ENCODE measurements at places on chromosomes 1 and 21.

DNA sequence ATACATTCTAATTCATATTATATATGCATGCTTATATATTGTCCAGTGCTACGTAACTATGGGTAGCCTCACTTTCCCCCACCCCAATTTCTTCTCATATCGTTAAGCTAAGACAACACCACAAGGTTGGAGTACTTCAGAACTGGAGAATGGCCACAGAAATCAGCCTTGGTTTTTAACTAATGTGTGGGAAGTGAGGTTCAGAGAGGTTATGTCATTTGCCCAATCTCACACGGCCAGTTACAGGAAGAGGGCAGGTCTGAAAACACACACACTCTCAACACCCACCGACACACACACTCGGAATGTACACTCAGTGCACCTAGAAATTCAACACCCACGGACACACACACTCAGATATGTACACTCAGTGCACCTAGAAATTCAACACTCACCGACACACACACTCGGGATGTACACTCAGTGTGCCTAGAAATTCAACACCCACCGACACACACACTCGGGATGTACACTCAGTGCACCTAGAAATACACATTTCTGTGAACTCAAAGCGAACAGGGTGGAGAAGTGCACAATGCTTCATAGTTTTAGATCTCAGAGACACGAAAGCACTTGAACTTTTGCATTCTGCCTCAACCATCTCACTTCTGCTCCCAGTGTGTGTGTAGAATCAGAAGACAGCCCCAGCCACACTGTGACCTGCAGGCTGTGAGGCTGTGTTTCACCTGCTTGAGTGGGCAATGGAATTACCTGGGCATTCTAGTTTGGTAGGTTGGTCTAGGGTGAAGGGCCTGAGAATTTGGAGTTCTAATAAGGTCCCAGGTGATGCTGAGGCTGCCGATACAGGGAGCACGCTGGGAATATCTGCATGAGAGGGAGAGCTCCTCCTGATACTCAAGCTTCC lies 170.4 kb downstream of the CLIC6 start:
- no peak for DNase-seq

GRCh38 chr1:235087906-235088305 lies 40.7 kb downstream of the TOMM20 start:
- DNase-seq, result no peak

DNA sequence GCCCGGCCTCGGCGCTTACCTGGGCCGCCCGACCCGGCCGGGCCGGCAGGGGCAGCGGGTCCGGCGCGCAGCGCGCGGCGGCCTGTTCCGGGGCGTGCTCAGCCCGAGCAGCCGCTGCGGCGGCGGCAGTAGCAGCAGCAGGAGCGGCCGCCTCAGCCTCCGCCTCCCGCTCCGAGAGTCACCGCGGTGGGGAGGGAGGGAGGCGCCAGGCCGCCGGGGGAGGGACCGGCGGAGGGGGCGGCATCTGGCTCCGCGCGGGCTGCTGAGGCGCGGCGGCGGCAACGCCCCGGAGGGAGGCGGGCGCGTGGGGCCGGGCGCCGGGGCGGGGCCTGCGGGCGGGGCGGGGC lies at the start of gene CTNNBIP1:
Gene CTNNBIP1, minus strand, starts transcription at position 194 of the 347 bp plus-strand sequence. CDS start 38,205 bp downstream, outside the sequence.
- DNase-seq, result no peak

GRCh38 chr1:156128654-156129597 lies 14.4 kb downstream of the LMNA start:
- no peak for DNase-seq

DNA sequence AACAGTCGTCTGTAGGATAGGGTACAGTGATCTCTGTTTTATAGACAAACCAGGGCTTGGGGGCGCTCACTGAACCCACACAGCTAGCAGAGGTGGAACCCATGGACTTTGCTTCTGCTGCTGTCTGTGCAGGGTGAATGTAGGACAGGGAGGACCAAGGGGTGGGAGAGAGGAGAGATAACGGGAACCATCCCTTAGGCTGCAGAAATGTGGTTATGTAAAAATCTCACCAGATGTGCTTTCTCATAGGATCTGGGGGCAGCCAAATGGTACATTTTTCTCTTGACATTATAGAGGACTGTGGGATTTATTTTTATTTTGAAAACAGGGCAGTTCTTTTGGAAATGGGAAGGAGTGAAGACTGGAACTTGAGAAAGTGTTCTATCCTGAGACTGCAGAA lies 8.7 kb downstream of the NFASC start:
- no peak for DNase-seq
